ENCODE measurements at places on chromosomes 1 and 21.

GRCh38 chr1:30338765-30339164 lies 384.6 kb downstream of the MATN1 start:
- DNase-seq: no peak

GRCh38 chr1:228889289-228889688 lies 154.0 kb downstream of the RHOU start:
- DNase-seq: no peak

DNA sequence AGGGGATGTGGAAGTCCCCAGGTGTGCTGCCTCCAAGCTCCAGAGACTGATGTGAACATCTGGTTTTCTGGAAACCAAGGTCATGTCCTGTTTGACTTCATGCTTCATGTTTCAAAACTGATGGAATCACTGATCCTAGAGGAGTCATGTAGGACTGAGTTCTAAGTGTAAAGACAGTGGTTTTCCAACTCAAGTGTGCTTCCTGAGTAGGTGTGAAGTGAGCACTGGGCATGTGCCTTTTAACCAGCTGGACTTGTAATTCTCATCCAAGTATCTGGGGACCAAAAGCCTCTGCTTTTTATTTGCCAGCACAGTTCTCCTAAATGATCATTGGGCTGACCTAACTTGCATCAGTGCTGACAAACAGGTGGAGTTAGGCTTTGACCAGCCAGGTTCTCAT lies 36.9 kb downstream of the ABCA4 start:
- no peak for DNase-seq

GRCh38 chr21:44596068-44596725 lies 3.9 kb upstream of the KRTAP10-6 start:
- DNase-seq: no peak
